ENCODE measurements at places on chromosomes 7 and 10.
A peak's percentile ranks its signal among the peaks of the same experiment; 100 is the strongest.

- peak; percentile 66 for DNase-seq
Measured at GRCh38 chr10:117541909-117542705, 439 bp upstream of the EMX2 start.

GRCh38 chr10:13659887-13660550, 73.3 kb downstream of the PRPF18 start:
- peak; percentile 57 for DNase-seq

GRCh38 chr7:64581926-64582894, 19.3 kb upstream of the ZNF680 start:
- no peak for DNase-seq

GRCh38 chr10:100710151-100710871, 35.1 kb upstream of the PAX2 start:
- peak; percentile 48 for DNase-seq

DNA sequence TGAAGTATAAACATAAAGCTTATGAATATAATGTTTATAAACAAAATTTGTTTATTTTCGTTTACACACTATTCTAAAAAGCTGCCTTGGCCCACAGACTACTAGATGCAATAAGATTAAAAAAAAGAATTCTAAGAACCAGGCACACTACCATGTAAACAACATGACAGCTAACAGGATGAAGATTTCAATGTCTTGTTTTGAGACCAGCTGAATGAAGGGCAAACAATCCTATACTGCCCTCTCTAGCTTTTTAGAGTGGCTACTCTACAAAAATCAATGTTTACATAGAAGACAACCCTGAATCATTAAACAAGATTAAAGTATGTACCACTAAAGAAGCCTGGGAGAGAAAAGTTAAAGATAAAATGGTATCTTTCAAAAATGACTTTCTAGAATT, 38.6 kb downstream of the SLC25A40 start:
- no peak for DNase-seq

- DNase-seq, result no peak
Measured at GRCh38 chr7:129907122-129907736, 45.5 kb downstream of the UBE2H start.

DNA sequence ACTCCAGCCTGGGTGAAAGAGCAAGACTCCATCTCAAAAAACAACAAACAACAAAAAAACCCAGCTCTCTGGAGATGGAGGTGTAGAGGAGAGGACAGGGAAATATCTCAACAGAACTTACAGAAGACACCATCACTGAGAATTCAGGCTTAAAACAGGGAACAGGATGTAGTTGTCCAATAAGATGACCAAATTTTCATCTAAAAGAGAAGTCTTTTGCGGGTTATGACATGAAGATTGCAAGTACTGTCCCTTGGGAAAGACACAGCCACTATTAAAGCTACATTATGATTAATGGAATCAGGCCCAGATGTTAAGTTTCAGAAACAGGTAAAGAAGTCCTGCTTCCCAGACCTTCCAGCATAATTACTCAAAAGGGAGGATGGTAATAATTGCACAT, 235.2 kb upstream of the NRP1 start:
- DNase-seq, result no peak

DNA sequence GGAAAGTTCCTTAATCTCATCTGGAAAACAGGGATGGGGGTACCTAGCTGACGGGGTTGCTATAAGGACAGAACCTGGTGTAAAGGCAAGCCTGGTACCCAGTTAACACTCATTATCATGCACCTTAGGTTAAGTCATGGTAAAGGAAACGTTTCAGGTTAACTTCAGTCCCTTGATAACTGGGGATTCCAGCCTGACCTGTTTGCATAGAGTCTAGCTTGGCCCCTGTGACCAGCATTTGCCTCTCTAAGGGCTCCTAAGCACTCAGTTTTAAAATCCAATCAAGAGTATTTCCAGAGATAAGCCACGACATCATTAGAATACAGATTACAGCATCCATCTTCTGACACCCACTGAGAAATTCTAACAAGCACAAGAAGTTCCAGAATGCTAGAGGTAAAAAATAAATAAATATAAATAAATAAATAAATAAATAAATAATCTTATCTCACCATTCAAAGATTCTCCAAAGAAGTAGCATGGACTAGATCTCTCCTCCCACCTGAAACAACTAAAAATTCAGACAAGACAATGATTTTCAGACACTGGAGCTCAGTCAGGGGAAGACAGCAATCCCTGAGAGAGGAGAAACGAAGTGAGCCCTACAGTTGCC, 184.6 kb downstream of the KCNMA1 start:
- peak; percentile 88 for DNase-seq

GRCh38 chr7:149791-150636, 42.4 kb upstream of the FAM20C start:
- DNase-seq, result no peak

GRCh38 chr7:142943706-142944268, 4.5 kb downstream of the LLCFC1 start:
- DNase-seq, result no peak

DNA sequence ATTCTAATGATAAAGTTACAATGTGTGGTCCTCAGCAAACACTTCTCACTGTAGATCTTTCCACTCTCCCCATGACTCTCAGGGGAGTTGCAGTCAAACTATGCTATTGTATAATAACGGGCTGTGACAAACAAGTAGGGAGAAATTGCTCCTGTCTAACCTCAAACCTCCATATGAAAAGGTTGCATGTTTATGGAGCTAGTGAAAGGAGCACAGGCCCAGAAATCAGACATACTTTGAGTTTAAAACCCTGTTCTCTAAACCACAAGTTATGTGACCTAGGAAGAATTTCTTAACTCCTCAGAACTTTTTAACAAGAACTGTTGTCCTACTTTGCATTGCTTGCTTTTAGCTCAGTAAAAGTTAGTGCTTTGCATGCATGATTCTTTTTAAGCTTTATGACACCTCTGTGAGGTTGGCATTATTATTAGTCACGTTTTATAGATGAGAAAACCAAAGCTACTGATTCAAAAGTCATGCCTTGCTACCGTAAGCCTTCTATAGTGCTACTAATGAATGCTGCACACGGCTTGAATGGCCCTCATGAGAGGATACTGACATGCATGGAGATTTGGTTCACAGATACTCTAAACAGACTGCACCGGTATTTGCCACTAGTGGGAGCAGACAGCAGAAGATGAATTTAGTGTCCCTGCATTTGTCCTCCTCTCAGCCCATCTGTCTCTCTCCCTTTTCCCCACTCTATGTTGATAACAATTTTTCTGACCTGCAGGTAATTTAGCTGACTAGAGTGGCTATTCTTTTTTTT, 129.5 kb upstream of the PCGF5 start:
- peak; percentile 49 for DNase-seq

GRCh38 chr7:15837306-15837950, 150.9 kb upstream of the MEOX2 start:
- no peak for DNase-seq

GRCh38 chr7:30674420-30674819, 7.8 kb downstream of the CRHR2 start:
- peak; percentile 63 for DNase-seq

- DNase-seq, result peak; percentile 92
Measured at GRCh38 chr10:123146013-123146893, 1.7 kb upstream of the HMX2 start.

DNA sequence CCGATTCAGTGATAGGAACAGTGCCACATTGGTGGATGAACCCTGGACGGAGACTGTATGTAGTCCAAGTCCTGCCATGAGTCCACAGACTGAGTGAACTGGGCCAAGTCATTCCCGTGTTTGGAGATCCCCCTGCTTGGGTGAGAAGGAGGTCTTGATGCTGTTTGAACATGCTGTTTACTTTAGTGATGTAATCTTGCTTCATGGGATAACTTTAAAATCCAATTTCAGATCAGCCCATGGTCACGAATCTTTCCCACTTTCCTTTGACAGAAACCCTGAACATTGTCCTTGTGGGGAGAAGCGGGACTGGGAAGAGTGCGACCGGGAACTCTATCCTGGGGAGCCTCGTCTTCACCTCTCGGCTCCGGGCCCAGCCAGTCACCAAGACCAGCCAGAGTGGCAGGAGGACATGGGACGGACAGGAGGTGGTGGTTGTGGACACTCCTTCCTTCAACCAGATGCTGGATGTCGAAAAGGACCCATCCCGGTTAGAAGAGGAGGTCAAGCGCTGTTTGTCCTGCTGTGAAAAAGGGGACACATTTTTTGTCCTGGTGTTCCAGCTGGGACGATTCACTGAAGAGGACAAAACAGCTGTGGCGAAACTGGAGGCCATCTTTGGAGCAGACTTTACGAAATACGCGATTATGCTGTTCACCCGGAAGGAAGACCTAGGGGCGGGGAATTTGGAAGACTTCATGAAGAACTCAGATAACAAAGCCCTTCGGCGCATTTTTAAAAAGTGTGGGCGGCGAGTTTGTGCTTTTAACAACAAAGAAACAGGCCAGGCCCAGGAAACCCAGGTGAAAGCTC, 26.6 kb downstream of the GIMAP8 start:
- DNase-seq, result no peak

DNA sequence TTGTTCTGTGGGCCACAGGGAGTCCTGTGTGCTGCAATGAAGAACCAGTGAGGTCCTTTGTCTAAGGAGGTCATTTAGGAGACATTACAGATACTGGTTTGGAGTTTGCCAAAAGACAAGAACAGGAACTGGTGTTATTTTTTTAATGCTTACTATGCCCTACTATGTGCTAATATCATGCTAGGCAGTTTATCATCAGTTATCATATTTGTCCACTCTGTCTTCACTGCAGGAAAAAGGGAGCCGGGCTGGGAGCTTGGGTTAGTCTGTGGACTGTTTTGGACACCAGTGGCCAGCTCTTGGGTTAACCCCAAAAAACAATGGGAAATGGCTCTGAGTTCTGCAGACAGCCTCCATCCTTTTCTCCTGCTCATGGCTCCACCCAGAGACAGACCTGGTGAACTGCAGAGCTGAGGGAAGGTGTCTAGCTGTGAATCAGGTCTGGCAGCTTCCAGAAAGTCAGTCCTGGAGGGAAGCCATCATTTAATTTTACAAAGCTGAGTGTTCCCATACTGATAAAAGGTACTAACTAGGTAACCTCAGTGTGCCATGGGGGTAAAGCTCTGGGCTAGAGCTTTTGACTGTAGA, 101.2 kb upstream of the ZNF746 start:
- DNase-seq, result peak; percentile 46

DNA sequence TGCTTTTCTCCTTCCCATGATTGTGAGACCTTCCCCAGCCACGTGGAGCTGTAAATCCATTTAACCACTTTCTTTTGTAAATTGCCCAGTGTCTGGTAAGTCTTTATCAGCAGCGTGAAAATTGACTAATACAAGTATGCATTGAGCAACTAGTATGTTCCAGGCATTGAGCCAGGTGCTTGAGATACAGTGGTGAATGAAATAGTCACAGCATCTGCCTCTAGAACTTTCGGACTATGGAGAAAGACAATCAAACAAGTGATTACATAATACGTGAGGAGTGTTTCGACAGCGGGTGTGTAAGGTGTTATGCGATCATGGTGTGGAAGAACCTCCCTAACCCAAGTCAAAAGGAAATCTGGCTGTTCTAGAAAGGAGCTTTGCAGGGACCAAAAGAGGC, 21.6 kb upstream of the NUP205 start:
- no peak for DNase-seq

DNA sequence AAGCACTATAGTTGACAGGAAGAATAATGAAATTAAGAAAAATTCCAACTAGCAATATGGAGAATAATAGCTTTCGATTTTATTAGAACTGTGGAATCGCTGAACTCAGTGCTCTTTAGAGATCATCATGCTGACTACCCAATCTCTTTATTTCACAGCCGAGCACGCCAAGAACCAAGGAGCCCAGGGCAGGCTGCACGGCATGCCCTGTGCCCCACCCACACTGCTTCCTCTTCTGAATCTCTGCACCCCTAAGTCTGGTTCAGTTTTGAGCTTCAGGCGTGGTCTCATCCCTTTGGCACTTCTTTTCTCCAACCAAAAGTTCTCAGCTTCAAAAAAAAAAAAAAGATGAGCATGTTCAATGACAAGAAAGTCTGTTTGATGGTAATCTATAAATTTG, 92.4 kb upstream of the ZNF800 start:
- DNase-seq, result no peak

GRCh38 chr7:81873559-81873958, 103.7 kb upstream of the HGF start:
- DNase-seq, result no peak

DNA sequence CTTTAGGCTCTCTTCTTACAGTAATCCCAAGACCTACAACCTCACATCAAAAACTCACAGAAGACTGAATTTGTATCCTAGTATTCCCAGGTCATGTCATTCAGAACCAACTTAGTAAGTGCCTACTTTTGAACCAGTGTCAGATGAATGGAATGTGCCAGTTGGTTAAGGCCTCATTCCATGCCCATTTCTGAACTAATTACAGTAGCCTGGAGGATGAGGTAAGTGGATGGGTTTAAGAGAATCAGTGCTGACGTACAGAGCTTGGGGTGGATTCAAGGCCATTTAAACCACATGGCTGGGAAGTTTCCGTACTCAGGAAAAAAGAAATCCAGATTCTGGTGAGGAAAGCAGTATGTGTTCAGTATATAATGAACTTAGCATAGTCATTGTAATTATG, 21.9 kb upstream of the FOXP2 start:
- DNase-seq, result no peak

GRCh38 chr7:46247664-46248063, 326.6 kb upstream of the IGFBP3 start:
- DNase-seq, result no peak

- no peak for DNase-seq
Measured at GRCh38 chr10:10865913-10866312, 151.8 kb upstream of the CELF2 start.

DNA sequence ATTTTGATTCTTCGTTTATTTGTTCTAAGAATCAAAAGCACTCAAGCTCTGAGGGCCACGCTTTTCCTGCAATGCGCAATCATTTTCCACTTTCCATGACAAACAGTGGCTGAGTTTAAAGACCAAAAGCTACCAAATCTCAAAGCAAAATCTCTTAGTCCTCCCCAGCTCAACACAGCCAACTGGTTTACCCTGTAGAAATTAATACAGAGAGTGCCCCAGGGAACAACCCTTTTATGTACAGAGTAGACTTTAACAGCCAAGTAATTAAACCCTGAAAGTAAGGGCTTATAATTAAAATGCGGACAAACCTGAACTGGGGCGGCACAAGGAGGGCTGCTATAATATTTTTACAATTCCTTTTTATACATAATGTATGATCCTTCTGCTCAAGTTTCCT, 53.2 kb downstream of the FAM53B start:
- no peak for DNase-seq

DNA sequence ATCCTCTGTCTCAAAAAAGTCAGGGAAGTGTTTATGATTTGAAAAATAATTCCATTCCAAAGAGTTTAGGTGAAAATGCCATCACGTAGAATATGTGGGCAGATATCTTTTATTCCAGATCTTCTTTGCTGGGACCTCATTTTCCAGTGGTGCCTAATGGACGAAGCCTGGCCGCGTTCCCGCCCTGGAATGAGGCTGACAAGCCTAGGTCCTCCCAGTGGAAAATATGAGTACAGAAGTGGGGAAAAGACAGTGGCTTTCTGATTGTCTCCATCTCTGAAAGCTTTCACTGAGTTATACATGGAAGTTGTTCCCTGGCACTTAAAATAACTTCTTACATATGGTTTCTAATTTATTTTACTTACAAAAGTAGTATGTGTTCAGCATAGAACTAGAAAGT, 139.4 kb downstream of the TACC2 start:
- DNase-seq, result no peak
